ENCODE measurements at places on chromosomes 16 and 17.

DNA sequence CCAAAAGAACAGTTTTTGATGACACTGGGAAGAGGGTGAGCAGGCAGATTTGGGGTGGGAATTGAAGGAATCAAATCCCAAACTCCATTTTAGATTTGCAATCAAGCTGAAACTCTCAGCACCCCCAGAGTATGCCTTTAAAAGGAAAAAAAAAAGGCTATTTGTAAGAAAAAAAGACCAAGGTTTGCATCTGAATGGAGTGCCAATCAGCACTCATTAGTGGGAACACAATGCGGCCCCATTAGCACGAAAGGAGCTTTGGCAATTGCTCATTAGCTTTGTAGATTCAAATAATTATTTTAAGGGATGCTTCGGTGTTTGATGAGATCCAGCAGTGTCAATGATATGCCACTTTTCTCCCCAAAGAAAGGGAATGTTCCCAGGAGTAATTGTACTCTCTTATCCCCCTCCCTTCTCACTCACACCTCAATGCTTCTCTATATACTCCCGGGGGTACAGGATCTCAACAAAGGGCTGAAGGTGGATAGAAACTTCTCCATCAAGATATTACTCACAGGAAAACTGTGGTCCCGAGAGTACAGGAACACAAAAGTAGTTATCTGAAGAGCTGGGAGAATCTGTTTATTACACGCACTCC, 32.2 kb downstream of the CHP2 start:
- no peak for DNase-seq

DNA sequence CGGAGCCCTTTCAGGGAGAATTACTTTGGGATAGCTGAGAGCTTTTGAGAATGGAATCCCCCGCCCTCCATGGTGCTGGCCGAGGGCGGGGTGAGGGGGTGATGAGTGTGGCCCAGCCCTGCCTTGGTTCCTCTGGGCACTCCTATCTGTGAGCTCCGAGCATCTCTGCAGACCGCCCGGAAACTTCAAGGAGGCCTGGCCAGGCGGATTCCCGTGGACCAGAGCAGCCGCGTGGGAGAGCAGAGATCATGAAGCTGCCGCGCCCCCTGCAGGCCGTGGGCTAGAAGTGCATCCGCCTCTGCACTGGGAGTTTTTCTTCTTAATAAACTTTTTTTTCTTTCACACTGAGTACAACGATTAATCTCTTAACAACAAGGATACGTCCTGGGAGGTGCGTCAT, 392.9 kb upstream of the EEF2KMT start:
- DNase-seq: no peak

DNA sequence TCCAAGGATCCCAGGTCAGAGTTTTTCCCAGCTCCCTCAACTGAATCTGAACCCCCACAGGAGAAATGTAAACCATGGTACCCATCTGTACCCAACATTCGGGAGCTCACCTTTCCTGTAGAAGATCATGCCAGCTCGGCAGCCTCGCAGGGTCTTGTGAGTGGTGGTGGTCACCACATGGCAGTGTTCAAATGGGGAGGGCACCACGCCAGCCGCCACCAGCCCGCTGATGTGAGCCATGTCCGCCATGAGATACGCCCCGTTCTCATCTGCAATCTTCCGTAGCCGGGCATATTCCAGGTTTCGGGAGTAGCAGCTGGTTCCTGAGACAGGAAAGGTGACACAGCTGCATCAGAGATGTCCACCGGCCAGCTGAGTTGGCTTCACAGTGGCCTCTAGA, 23.4 kb downstream of the SHMT1 start:
- DNase-seq: no peak

- no peak for DNase-seq
Observed at GRCh38 chr16:29306201-29306600, 100.3 kb downstream of the NPIPB11 start.

GRCh38 chr17:6812295-6812694, 19.2 kb downstream of the TEKT1 start:
- DNase-seq: no peak

DNA sequence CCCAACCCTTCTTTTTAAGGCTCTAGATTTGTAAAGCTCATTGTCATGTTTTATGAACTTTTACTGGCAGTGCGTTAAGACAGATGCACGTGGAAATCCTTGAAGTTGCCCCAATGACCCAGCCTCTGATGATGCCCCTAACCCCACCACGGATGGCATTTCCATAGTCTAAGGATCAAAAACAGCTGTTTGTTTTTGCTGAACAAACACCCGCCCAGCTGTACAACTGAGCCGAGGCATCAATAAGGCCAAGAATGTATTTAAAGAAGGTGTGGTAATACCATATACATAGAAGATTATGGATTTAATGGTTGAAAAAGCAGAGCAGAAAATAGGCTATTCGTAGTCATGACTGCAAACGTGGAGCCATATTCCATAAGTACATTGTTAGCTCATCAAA, 83.7 kb downstream of the SALL1 start:
- no peak for DNase-seq

- no peak for DNase-seq
Observed at GRCh38 chr17:80892900-80893603, 98.6 kb upstream of the CHMP6 start.
